ENCODE measurements at places on chromosomes 3 and 15.

DNA sequence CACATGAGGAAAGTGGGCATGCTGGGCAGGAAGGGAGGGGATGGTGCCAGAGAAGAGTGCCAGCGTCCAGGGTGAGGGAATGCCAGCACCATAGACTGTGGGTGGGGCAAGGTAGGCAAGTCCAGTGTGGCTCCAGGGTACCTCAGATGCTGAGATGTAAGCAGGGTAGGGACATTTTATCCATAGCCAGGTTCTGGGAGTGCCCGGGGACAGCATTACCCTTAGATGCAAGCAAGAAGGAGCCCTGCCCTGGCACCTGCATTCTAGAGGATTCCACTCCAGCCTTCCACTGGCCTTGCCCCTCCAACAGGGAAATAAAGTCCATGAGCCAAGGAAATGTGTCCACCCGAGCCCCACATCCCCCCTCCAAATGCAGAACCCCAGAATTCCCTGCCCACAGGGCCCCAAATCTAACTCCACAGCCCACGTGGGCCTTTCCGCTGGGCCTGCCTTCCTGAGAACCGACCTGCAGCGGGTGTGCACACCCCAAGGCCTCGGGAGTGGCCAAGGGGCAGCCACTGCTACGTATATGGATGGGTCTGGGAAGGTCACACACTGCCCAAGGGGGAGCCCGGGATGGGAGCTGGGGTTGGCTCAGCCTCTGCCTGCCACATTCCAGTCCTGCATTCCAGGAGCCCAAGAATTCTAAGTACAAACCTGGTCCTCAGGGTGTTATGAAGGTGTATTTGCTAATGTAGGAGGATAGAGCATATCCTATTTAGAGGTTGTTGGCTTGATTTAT lies 20.3 kb upstream of the CYP11A1 start:
- peak; percentile 41 for DNase-seq

DNA sequence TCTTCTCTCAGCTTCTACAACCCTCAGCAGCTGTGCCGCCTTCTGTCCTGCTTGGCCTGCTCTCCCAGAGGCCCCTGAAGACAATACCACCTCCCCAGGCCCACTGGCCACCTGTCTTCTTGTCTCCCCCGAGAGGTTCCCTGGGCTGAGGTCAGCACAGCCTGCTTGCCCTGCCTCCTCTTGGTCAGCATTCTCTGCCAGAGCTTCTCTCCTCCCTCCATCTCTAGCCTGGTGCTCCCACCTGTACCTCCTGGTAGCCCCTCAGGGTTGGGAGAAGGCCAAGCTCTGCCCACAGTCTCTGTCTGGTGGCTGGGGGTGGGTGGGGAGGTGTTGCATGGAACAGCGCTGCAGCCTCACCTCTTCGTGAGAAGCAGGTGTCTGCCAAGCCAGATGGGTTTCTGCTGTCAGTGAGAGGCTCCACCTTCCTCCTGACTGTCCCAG lies 5.6 kb upstream of the ISLR start:
- DNase-seq: no peak

DNA sequence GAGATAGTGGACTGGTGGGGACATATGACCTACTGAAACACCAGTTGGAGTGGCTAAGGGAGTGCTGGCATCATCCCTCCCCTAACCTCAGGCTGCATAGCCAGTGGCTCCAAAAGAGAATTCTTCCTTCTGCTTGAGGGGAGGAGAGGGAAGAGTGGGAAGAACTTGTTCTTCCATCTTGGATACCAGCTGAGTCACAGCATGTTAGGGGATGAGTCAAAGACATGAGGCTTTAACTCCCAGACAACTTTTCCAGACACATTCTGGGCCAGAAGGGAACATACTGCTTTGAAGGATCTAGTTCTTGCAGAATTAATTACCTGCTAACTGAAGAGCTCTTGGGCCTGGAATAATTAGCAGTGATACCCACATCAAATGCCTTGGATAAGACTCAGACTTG lies 36.8 kb upstream of the PEX5L start:
- no peak for DNase-seq

DNA sequence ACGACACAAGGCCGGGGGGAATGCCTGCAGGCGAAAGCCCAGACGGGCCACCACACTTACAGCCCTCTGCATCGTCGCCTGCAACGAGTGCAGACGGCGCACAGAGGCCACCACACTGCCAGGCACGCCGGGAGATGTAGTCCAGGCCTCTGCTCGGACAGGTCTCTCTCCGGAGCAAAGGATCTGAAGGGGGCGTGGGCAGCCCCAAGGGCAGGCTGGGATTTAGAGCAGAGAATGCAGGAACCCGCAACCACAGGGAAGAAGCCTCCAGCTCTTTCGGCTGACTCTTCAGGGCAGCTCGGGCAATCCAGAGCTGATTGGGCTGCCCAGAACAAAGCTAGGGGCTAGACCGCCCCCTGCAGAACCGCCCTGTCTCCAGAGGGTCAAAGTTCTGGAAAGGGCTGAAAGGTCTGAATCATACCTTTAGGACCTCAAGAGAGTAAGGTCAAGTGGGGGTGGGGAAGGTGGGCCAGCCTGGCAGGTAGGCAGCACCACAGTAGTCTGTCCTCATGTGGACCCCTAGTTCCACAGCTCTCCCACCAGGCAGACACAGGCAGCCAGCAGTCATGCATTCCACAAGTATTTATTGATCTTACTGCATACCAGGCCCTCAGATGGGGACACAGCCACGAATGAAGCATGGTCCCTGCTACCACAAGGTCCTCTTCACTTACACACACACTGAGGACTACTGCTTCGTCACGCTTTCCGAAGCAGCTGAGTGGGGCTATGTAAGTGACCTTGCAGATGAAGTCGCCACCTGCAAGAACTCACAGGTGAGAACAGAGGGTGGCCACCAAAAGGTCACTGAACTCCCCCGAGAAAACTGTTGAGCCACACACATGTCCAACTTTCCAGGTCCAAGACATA lies at the start of gene AMT:
AMT (minus strand) TSS at position 95 of the 870 bp plus-strand sequence; CDS start at position 72, 23 bp downstream.
- DNase-seq: peak; percentile 82

DNA sequence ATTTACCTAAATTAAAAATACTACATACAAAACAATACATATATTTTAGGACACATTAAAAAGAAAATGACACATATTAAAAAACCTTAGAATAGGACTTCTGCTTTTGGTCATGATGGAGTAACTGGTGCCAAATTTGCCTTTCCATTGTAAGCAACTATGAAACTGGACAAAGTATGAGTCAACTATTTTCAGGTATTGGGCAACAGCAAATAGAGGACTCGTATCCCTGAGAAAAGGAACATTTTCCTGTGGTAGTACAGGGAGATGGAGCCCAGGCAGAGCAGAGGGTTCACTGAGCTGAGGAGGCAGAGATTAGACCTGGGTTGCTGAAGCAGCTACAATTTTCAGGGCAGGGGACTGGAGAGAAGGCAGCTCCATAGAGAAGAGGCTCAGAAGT lies 14.7 kb downstream of the CCR1 start:
- no peak for DNase-seq

DNA sequence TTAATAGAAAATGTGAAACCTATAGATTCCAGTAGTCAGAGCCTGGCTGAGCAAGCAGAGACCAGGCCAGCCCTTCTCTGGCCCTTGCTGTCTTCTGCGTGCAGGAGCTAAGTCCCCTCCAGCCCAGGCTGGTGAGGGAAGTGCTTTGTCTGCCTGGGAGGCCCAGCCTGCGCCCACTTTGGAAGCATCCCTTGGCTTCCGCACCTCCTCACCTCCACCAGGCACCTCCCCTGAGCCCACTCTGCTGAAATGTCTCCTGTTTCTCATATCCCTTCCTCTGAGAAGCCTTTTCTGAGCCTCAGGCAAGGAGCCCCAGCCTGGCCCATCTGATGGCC lies 45.3 kb downstream of the ALDH1L1 start:
- no peak for DNase-seq

DNA sequence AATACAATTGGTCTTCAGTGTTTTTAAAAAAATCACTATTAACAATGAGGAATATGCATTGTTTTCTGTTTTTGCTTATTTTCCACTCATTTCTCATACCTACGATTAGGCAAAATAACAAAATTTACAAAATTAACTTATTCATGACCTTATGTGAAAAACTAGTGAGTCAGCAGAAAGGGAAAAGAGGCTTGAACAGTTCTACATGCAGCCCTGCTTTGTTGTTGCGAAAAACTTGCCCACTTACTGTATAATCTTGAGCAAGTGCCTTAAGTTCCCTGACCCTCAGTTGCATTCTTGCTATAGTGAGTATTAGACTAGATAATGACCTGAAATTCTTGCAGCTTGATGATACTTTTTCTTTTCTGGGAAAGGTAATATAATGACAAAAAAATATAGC lies 551.1 kb upstream of the BCHE start:
- DNase-seq: no peak

DNA sequence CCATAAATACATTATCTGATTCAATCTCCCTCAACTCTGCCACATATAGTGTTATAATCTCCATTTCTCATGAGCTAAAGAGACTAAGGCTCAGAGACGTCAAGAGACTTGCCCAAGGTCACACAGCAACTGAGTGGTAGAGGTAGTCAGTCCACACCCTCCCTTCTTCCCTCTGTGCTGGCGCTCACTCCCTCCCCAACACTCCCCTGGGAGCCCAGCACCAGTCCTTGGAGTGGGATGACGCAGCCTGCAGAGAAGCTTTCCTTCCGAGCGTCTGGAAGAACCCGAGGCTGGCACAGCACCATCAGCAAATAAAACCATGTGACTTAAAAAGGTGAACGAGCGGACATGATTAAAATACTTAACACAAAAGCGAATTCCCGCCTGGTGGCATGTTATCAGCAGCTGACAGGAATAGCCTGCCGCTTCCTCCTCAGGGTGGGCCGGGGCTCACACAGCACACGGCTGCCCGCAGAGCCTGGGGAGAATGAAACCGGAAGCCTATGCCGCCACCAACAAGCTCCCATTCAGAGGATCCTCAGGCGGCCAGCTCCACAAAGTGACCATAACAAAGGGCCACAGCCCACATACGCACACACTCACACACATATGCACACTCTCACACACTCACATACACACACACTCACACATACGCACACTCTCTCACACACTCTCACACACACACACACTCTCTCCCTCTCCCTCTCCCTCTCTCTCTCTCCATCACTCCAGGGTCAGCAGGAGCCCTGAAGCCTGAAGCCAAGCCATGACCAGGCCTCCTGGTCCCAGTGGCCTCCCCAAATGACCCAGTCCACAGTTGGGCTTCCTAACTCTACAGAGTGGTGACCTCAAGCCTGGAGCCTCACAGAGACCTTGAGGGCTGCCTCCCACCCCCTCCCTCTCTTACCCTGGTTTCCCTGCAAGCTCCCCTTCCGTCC lies 120.5 kb downstream of the XXYLT1 start:
- DNase-seq: no peak

- no peak for DNase-seq
Measured at GRCh38 chr3:190059242-190059590, 61.5 kb downstream of the P3H2 start.

DNA sequence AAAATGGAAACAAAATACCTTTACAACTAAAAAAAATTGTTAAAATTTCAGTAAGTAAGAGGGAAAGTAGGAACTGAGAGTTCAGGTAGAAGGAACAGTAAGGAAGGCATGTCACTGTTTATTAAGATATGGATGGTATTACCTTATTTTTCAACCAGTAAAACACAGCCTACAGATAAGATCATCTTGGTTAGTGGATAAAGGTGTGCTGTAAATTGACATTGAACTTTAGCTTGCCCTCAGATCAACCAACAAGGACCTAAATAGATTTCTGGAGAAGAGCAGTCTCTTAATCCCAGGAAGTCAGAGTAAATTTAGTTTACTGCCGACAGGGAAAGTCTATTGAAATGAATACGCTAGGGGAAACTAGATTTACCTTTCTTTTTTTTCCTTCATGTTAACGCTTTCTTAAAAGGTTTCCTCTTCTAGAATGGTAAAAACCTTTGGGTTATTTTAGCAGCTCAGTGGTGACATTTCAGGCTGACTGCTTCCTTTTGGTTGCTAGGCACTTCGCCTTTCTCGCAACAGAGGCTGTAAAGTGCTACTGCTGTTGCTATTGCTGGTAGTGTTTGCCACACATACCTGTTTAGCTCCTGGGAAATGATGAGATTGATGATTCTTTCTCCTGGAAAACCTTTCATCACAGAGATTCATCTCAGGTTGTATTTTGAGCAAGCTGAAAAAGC lies 12.9 kb downstream of the DZIP3 start:
- no peak for DNase-seq

DNA sequence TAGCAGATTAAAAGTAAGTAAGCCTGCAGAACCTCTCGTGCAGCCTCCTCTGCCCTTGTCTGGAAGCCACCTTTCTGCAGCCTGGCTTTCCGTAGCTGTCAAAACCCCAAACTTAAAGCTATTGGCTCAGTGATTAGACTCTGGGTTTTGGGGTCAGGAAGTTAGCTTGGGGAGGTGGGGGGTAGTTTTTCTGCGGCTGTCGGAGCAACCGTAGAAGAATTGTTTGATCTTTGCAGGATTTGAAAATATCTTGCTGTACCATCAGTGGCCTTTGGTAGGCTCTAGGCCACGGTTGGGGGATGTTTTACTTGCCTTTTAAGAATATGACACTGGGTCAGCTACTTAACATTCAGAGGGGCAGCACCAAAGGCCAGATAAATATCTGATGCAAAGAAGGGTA lies 88.4 kb upstream of the RASGRP1 start:
- DNase-seq: no peak

DNA sequence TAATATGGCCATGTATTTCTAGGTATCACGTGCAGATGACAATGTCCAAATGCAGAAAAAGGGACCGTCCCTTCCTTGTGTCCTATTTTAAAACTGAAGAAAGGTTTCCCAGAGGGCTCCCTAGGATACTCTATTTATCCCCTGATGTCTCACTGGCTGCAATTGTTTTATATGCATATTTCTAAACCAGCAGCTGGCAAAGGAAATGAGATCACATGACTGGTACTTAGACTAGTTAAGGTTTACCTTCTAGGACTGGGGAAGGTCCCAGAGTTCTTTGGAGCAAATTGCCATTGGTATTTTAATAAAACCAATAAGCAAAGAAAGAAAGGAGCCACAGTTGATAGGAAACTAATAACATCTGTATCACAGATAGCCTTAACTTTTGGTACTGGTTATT lies 29.5 kb downstream of the GTF2E1 start:
- DNase-seq: no peak

DNA sequence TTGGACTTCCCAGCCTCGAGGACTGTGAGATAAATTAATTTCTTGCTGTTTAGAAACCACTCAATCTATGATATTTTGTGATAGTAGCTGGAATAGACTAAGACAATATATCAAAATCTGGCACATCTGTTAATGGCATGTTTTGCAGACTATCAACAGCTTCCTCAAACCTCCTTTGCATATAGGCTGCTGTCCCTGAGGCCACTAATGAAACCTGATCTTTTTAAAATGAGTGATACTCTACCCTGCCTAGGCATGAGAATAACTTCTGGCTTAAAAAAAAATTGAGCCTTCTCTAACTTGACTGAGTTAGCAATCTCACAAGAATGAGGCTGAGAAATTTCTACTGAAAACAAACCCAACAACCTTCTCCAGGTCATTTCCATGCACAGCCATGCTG lies 176.0 kb upstream of the CRBN start:
- DNase-seq: no peak

- DNase-seq: peak; percentile 38
Measured at GRCh38 chr3:196142202-196142956, 60.5 kb upstream of the TFRC start.

- DNase-seq: no peak
Measured at GRCh38 chr15:25242166-25242879, 196.5 kb downstream of the UBE3A start.

- no peak for DNase-seq
Measured at GRCh38 chr3:8657804-8658305, 13.3 kb upstream of the SSUH2 start.

GRCh38 chr3:9474482-9474881 lies 77.1 kb downstream of the SETD5 start:
- DNase-seq: no peak

- no peak for DNase-seq
Measured at GRCh38 chr3:108818404-108818803, 4.2 kb upstream of the TRAT1 start.

Data from kidney (tissue), 22 donors.